ENCODE measurements at places on chromosomes 7 and 10. TPM values are rescaled to one million over a fixed set of nuclear protein-coding genes. Genes with fewer than 3 reads are reported as not detected.

Gene GAD2
- total RNA-seq: not detected

- peak overlapping the region; percentile 78 for H3K4me3 ChIP-seq
- H3K4me1 ChIP-seq: peaks cover 14% of the 10 kb centered on the region
- no peaks in the 10 kb centered on the region for H3K27me3 ChIP-seq
- peak overlapping the region; percentile 68 for H3K27ac ChIP-seq
- DNase-seq: no peak
- H3K36me3 ChIP-seq: no peaks in the 10 kb centered on the region
Observed at GRCh38 chr7:39565538-39565937, 666 bp upstream of the YAE1 start.

Gene STEAP1B
- total RNA-seq: 31.8 TPM

DNA sequence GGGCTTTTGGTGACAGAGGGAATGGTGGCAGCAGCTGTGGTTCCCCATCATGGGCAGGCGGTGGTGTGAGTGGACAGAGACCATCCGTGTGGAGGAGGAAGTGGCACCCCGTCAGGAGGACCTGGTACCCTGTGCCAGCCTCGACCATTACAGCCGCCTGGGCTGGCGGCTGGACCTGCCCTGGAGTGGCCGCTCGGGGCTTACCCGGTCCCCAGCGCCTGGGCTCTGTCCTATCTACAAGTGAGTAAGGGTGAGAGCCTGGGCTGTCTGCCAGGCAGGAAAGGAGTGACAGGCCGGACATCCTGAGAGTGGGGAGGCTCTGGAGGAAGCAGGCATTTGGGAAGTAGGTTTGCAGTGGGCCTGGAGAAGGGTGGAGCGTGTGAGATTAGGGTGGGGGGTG, 2.9 kb upstream of the ZNF467 start:
- no peak overlapping the region for H3K4me3 ChIP-seq
- DNase-seq: no peak
- no peaks in the 10 kb centered on the region for H3K36me3 ChIP-seq

Gene FOXI2
- not detected for total RNA-seq

Gene TCAF2
- total RNA-seq: 1.8 TPM

DNA sequence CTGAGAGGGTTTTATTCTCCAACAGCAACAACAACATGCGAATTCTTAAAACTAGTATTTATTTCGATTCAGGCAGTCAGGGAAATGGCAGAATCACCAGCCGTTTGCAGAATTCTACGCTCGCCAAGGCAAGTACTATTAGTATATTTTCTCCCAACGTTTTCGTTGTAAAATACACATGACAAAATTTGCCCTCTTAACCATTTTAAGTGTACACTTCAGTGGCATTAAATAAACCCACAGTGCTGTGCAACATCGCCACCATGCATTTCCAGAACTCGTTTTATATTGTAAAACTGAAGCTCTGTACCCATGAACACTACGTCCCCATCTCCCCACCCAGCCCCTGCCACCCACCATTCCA, 10.8 kb downstream of the EN2 start:
- peak; percentile 81 for DNase-seq
- H3K27ac ChIP-seq: no peak overlapping the region
- no peak overlapping the region for H3K4me3 ChIP-seq

DNA sequence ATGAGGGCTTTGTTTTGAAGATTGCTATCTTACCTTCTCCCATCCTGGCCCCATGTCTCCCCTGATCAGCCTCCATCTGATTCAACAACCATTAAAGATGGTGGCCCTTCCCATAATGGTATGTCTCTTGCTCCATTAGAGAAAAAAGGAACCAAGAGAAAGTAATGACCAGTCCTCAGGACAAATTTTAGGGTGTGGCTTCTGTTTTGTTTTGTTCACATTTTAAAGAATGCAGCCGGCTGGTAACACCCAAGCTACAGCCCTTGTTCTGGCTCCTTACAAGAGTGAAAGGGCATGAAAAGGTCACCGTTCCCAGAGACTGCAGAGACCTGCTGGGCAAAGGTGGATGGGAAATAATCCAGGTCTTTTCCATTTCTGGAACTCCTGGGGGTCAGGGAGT, 287.9 kb upstream of the NEBL start:
- no peaks in the 10 kb centered on the region for H3K36me3 ChIP-seq
- no peak overlapping the region for H3K27ac ChIP-seq
- no peak for DNase-seq
- no peaks in the 10 kb centered on the region for H3K27me3 ChIP-seq

Gene PCLO
- under 0.01 TPM for total RNA-seq

Gene OR2A5
- total RNA-seq: not detected

GRCh38 chr10:36608866-36609265, 516.5 kb upstream of the ANKRD30A start:
- no peak overlapping the region for H3K27ac ChIP-seq
- no peaks in the 10 kb centered on the region for H3K27me3 ChIP-seq
- H3K4me1 ChIP-seq: peaks cover 12% of the 10 kb centered on the region
